Daoy (cell line): ENCODE measurements at places on chromosomes 16 and 17. TPM values are rescaled to one million over a fixed set of nuclear protein-coding genes. Genes with fewer than 3 reads are reported as not detected.

Gene YPEL3
- 0.21 and 1.0 TPM in 2 replicates for total RNA-seq

GRCh38 chr16:57577214-57577613, 34.8 kb downstream of the ADGRG5 start:
- DNase-seq: no peak

DNA sequence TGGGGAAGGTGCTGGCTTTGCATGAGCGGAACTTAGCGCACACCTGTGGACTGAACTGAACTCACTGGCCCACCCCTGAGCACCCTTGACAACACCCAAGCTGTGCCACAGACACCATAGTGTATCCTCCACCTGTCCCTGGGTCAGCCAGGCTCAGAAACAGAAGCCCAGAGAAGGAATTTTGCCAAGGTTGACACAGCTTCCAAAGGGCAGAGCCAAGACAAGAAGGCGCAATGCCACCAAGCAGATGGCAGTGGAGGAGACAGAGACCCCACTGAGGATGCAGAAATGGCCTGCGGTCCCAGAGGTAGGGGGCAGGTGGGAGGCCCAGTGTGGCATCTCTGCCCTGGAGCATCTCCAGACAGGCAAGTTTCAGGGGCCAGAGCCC, 169.0 kb downstream of the ENGASE start:
- DNase-seq: no peak

Gene FOXF1
- total RNA-seq: 2.1 and 2.2 TPM in 2 replicates

DNA sequence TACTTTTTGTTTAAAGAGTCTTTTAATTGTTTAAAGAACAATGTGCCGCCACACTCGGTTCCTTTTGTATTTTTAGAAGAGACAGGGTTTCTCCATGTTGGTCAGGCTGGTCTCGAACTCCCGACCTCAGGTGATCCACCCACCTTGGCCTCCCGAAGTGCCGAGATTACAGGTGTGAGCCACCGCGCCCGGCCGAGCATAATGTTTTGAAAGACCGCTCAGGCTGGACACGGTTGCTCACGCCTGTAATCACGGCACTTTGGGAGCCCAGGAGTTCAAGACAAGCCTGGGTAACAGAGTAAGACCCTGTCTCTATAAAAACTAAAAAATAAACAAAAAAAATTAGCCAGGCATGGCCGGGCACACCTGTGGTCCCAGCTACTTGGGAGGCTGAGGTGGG, 59.8 kb downstream of the RNF213 start:
- no peak for DNase-seq

DNA sequence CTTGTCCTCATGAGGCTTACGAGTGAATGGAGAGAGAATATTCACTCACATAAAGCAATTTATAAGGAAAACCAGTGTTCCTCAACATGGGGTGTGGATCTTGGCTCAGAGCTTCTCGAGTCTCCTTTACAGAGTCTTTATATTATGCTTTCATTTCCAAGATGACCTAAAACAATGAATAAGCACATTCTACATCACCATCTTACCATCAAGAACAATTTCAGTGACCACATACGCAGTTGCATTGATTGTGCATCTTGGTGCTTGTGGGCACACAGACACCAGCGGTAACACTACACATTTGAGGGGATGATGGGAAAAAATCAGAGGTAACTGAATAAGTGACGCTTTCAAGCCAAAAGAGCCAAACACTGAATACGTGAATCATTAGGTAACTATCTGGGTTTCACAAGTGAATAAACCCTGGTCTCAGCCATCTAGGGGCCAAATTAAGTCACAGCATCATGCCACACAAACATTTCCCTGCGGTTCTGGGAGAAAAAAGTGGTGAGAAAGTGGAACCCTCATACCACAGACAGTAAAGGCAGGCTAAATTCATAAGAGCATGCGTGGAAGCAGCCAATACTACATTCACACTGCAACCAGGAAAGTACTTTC, 9.4 kb downstream of the CWC25 start:
- no peak for DNase-seq

Gene OTOP3
- total RNA-seq: not detected in 2 replicates

DNA sequence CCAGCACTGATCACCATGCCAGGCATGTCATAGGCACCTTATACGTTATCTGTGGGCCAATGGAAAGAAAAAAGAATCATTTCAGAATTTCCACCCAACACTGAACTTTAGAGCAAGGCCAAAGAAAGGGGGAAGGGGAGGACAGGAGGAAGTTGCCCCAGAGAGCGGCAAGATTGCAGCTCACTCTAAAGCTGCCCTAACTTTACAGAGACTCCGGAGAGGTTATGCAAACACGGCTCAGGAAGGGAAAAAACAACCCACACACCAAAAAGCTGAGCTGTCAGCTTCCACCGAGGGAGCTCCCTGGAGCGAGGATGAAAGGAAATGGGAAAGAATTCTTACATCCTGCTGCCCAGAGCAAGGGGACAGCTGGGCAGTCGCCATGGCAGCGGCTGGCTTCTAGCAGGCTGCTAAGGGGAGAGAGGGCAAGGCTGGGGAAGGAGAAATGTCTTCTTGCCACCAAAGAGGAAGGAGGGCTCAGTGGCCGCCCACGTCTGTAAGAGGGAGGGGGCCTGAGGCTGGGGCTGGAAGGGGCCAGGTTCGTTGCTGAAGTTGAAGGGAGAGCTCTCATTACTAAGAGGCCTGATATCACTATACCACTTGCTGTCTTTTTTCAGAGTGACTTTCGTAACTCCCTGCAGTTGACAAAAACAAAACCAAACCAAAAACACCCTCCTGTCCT, 18.2 kb downstream of the COTL1 start:
- peak; percentile 80 for DNase-seq

Gene NHERF2
- 38.1 and 41.8 TPM in 2 replicates for total RNA-seq

Gene SAMD14
- total RNA-seq: 1.7 and 2.6 TPM in 2 replicates

- DNase-seq: no peak
Measured at GRCh38 chr16:29757950-29758466, 12.2 kb upstream of the C16orf54 start.

GRCh38 chr16:89388536-89388935, 101.8 kb downstream of the ANKRD11 start:
- no peak for DNase-seq

Gene FZD2
- 4.6 and 5.5 TPM in 2 replicates for total RNA-seq

GRCh38 chr17:55190748-55191147, 74.0 kb upstream of the HLF start:
- DNase-seq: no peak

DNA sequence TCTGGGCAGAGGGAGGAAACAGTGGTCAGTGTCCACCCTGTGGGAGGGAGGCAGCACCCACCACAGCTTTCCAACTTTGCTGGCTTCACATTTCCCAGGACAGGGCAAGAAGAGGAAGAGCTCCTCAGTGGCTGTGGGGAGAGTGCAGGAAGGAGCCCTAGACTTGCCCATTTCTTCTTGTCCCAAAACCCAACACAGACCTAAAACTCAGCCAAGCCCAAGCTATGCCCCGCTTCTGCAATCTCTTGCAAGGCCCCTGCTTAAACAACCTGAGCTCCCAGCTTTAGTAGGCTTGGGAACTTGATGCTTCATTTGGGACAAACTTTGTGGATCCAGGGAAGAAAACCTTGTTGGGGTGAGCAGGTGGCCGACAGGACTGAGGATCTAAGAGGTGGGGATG, 173.8 kb downstream of the LGALS9B start:
- DNase-seq: no peak

DNA sequence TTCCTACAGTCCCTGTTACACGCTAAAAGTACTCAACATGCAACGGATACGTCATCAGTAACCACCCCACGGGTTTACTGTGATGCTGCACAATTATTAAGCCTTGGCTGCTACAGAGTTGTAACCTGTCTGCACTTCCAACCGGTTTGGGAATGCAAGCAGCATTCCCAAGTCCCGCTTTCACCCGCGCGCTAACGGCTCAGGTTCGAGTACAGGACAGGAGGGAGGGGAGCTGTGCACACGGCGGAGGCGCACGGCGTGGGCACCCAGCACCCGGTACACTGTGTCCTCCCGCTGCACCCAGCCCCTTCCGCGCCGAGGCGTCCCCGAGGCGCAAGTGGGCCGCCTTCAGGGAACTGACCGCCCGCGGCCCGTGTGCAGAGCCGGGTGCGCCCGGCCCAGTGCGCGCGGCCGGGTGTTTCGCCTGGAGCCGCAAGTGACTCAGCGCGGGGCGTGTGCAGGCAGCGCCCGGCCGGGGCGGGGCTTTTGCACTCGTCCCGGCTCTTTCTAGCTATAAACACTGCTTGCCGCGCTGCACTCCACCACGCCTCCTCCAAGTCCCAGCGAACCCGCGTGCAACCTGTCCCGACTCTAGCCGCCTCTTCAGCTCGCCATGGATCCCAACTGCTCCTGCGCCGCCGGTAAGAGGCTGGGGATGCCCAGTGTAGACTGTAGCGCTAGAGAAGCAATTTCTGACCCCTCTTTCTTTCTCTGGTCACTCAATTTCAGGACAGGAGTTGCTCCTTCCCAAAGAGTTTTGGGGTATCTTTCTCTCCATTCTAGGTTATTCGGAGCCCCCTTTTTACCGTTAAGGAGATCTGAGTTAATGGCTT, at the start of gene MT2A:
Gene MT2A, plus strand, starts transcription at position 542 of the 833 bp plus-strand sequence. Its CDS starts 72 bp downstream, at position 614.
- peak; percentile 97 for DNase-seq

Gene RFWD3
- total RNA-seq: 35.3 and 38.0 TPM in 2 replicates

Gene KRT31
- not detected in 2 replicates for total RNA-seq

DNA sequence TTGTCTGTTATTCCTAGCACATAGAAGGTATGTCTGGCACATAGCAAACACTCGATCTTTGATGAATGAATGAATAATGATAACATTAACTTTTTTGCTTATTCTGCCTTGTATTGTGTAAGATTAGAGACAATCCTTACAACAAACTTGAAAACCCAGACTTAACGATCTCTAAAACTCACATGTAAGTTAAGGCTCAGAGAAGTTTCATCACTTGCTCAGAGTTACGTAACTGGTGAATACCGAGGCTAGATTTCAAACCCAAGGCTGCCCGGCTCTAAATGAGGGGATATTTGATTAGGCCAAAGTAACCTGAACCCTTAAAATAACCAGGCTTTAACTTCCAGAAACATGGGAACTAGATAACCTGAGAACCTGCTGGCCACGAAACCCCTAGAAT, 22.3 kb downstream of the CAPNS2 start:
- DNase-seq: no peak

DNA sequence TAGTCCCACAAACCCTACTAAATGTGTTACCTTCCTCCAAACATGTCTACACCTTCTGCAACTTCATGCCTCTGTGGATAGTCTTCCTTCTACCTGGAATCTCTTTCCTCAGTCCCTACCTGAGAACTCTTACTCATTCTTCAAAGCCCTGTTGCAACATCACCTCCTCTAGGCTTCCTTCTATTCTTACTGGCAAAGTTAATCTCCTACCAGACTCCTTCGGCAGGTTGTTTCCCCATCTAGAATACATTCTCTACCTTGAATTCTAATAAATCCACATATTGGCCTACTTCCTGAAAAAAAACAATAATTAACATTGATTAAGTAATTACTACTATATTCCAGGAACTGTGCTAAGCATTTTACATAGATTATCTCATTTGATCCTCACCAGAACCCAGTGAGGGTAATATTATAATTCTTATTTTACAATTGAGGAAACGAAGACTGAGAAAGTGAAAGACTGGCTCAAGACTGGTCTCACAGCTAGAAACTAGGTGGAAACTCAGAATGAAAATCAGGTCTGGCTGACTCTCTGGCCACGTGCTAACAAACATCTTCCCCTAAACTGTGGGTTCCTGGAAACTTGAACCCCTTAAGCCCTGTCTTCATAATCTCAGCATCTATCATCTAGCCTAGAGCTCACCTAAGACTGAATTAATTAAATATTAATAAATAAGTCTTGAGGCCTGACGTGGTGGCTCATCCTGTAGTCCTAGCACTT, 4.6 kb upstream of the STAT3 start:
- DNase-seq: no peak

Gene RAP1GAP2
- 5.5 and 7.7 TPM in 2 replicates for total RNA-seq

GRCh38 chr17:77755410-77755963, 203.0 kb upstream of the TNRC6C start:
- no peak for DNase-seq

Gene KRTAP16-1
- total RNA-seq: not detected in 2 replicates

- peak; percentile 80 for DNase-seq
Measured at GRCh38 chr16:85757341-85757822, 6.5 kb upstream of the C16orf74 start.

- no peak for DNase-seq
Measured at GRCh38 chr17:21573961-21574610, 118.2 kb upstream of the KCNJ18 start.

- DNase-seq: peak; percentile 72
Measured at GRCh38 chr16:11359370-11359769, 14.1 kb downstream of the RMI2 start.

Gene C16orf92
- not detected in 2 replicates for total RNA-seq
